ENCODE measurements at places on chromosomes 5 and 9.

DNA sequence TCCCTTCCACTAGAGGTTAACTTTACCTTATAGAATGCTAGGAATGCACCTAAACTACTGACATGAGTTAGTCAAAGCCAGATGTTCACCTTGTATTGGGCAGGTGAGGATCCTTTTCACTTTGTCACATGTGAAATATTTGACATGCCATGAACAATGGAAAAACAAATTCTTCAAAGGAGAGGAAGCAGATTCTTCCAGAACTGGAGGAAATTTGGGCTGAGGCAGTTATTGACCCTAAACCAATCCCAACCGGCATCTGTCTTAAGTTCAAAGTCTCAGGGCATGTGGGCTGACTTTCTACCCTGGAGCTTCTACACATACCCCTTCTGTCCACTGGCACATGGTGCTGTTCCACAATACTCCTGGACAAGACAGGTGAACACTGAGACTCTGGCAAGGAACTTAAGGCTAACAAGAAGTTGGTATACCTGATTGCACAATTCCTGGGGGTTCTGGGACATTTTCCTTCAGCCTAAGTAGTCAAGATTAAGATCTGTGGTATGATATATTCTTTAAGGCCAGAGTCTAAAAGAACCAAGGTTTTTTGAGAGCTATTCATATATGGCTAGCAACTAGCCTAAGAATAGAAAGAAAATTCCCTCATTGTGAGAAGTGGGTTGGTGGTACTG, 2.6 kb downstream of the VLDLR start:
- DNase-seq, result no peak

GRCh38 chr9:94644543-94644942, 5.2 kb upstream of the FBP1 start:
- DNase-seq, result no peak

- DNase-seq, result no peak
These were observed 293.0 kb downstream of the ZNF608 start for GRCh38 chr5:124453221-124454051.

DNA sequence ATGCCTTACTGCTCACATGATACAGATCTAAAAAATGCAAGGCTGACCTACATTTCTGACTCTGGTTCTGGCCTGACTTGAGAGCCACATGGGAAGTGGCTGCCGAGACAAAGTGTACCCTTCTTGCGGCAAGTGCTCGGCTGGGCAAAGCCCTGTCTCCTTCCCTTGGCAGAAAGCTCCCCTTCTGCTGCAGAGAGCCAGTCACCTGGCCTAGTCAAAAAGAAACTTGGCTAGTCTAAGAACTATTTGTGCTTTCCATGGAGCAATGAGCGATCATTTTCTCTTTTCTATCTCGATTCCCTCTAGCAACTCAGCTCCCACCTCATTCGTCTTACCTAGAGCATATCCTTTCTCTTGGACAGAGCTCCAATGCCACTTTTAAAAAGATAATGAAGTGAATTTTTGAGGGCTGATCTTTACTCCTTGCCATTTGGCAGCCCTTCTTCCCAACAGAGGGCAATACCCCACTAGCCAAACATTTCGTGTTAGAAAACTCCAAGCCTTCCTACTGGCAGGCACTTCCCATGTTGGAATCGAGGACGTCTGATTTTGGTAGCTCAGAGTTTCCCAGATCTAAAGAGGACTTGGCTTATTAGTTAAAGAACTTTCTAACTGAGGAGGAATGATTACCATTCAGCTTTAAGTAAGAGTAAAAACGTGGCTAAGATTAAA, 108.1 kb upstream of the PRRC1 start:
- DNase-seq, result no peak

DNA sequence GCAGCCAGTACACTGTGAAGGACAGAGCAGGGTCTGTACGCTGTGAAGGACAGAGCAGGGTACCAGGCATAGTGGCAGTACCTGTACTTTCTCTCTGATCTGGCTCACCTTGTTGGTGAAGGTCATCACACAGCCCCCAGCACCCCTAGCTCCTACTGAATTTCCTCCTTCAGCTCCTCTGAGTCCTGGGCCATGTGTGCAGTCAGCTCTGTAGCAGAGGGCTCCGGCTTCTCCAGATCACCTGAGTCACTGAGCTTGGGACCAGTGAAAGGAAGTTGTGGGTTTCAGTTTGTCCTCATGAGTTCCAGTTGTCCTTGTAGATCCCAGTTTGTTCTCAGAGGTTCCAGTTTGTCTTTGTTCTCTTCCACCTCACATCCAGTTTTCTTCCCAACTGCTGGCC, 5.5 kb downstream of the NUDT2 start:
- no peak for DNase-seq

GRCh38 chr9:37954581-37954981, 50.7 kb upstream of the SLC25A51 start:
- DNase-seq, result no peak

DNA sequence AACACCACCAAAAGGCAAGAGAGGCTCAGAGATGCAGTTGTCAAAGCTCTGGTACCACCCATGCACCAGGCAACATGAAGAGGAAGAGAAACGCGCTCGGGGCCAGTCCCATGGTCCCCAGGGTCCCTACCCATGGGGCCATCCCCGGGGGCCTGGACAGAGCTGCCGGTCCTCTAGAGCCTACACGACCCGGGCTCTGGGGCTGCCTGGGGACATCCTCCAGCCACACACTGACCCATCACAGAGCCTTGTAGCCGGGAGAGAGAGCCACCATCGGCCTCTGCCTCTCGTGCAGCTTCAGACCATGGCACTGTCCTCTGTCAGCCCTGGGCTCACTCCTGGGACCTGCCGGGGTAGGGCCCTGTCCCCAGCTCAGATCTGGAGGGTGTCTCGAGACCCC, 23.7 kb downstream of the VAV2 start:
- no peak for DNase-seq

- DNase-seq, result no peak
These were observed 327.5 kb upstream of the ZNF462 start for GRCh38 chr9:106535439-106535838.

DNA sequence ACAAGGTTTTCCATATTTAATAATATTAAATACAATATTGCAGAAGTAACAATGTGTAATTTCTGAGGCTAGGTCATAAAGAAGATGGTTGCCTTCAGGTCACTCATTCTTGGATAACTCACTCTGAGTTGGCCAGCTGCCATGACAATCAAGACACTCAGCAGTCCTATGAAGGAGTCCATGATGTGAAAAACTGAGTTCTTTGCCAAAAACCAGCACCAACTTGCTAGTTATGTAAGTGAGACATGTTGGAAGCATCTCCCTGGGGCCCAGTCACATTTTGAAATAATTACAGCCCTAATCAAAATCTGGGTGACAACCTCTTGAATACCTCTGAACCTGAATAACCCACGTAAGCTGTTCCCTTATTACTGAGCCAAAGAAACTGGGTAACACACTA, 453.2 kb downstream of the CDH18 start:
- no peak for DNase-seq

DNA sequence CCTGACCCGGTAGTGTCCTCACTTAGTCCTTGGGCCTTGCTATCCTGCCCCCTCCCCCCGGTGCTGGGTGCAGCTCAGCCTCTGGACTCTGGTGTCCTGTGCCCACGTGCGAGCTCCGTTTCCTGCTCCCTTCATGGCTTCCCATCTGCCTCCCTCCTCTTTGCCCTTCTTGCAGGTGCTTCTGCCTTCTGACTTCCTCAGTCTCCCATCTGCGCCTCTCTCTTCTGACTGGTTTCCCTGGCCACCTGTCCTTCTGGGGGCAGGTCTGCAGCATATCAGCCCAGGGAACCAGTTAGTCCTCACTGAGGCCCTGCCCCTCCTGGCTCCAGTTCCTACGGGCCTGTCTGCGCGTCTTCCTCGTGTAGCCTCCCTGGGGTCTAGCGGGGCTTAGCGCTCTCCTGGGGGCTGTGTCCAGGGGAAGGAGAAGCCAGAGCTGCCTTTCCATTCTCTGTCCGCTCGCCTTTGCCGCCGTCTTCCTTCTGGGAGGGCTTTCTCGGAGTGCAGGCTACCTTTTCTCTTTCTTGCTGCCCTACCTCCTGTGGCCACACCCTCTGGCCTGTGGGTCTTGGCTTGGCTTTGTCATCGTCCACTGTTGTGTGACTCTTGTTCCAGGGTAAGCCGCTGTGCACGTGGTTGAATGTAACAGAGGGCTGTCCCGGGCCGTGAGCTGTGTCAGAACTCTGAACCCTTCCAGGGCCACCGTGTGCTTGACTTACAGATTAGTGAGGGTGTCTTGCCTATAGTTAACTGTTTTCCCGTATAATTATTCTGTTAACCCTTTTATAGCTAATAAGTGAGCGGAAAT, 51.8 kb downstream of the EHMT1 start:
- peak; percentile 64 for DNase-seq

GRCh38 chr9:88005240-88005639, 30.9 kb upstream of the CDK20 start:
- no peak for DNase-seq

Measured in D341Med (cell line).